ENCODE measurements at places on chromosomes 4 and X.

GRCh38 chr4:32689518-32689917, 1969.3 kb downstream of the PCDH7 start:
- no peak for DNase-seq

GRCh38 chr4:17545374-17546140, 30.6 kb downstream of the CLRN2 start:
- DNase-seq = no peak

DNA sequence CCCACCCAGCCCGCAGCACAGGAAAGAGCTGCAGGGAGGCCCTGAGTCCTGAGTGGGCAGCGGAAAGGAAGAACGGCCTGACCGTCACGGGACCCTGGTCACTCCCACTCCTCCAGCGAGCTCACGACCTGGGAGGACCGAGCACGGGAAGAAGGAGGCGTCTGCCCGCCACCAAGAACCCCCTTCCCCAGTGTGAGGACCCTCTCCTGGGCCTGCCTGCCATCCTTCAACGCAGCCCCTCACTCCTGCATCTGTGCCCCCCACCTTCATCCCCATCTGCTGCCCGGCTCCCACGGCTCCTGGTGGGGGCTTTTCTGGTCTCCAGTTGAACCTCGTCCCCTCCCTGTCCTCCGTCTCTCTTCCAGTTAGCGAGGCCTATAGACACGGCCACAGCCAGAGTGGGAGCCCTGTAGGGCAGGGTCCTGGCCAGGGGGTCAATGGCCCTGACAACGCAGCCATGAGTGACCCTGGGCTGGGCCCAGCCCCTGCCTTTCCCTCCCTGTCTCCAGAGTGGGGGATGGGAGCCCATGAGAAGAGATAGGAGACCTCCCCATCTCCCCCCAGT, 41.3 kb upstream of the MXD4 start:
- no peak for DNase-seq

DNA sequence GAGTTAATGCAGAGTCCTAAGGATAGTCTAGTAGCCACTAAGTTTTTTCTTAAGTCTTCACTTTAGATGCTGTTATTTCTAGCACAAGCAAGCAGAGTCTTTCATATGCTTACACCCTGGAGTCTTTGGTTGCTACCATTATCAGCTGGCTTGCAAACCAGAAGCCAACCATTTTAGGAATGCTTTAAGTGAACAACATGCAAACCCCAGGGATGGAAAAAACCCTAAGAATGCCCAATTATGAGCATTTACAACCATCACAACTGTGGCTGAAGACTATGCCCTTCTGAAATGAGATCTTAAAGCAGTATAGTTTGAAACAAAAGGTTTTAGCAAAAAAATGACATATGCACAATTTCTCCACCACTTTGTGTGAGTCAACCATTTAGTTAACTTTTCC, 6.6 kb downstream of the MID1IP1 start:
- no peak for DNase-seq

GRCh38 chrX:48043056-48043455, 28.4 kb downstream of the ZNF630 start:
- peak; percentile 50 for DNase-seq

DNA sequence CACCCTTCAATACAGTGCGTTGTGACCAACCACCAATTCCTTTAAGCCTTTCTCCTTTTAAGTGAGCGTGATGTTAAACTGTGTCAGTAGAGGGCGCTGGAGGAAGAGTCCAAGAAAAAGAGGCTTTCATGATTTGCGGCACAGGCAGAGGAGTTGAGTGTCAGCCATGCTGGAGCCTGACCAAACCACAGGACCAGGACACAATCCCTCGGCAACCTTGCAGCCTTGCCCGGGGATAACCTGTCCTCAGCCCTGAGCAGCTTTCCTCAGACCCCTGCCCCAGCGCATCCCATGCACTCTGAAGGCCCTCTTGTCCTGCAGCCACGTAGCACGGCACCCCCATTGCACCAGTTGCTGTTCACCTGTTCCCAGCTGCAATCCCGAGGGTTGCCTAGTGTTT, 53.5 kb upstream of the SMIM31 start:
- peak; percentile 72 for DNase-seq

DNA sequence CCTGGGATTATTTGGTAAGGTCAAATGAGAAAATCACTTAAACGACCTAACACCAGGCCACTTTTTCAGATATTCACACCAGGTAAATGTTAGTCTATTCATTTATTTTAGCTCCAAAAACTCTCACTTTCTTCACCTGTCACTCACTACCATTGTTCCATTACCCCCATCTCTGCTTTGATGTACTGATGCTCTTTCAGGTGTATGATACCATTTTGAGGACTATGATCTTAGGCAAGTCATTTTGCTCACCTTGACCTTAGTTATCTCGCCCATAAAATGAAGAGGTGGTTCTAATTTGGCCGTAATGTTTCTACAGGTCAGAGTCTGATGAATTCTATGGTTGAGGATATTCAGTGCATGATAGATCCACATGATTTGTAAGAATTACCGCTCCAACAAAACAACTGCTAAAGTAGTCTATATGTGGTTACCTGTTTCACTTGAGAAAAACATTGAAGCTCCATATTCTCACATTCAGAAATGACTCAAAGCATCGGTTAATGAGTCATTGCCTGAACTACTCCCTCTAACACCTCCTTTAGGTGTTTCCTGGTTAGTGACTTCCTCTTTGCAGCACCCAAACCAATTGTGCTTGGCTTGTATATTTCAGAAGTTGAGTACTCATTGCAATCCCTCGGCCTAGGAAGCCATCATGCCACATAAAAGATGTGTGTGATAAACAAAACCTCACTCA, 4.5 kb downstream of the DTHD1 start:
- DNase-seq = no peak

DNA sequence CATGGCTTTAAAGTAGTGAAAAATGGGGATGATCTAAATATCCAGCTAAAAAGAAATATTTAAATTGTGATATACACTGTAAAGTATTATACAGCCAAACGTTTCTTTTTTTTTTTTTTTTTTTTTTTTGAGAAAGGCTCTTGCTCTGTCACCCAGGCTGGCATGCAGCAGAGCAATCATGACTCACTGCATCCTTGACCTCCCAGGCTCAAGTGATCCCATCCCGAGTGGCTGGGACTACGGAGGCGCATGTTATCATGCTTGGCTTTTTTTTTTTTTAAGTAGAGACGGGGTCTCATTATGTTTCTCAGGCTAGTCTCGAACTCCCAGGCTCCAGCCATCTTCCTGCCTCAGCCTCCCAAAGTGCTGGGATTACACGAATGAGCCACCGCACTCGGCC, 17.1 kb downstream of the SMIM14 start:
- DNase-seq = peak; percentile 54

GRCh38 chr4:657338-657833, 16.7 kb downstream of the ATP5ME start:
- DNase-seq = no peak

- no peak for DNase-seq
These were observed 176.7 kb downstream of the PDGFC start for GRCh38 chr4:156794863-156795262.

- DNase-seq = peak; percentile 20
These were observed 50.9 kb upstream of the CPLX1 start for GRCh38 chr4:876780-877179.

DNA sequence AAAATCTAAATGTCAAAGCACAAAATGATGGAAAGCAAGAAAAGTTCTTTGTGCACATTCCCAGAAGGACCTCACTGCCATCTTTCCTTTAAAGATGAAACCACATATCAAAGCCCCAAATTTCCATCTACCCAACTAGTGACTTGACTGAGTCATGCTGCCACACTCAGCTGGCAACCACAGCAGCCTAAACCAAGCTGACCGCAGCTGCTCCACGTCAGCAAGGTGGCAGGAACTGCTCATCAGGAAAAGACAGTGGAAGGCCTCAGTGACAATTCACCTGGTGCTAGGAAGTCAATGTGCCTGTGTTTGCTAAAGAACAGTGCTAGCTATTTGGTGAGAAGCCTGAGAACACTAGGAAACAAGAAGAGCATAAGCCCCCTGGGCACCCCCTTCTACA, 26.1 kb downstream of the ACOX3 start:
- DNase-seq = no peak

- DNase-seq = no peak
These were observed 134.5 kb downstream of the FAM53A start for GRCh38 chr4:1549638-1550035.

GRCh38 chr4:10694151-10694827, 9.7 kb upstream of the CLNK start:
- DNase-seq = no peak

- no peak for DNase-seq
These were observed 167.3 kb upstream of the SPRY1 start for GRCh38 chr4:123229286-123229685.

GRCh38 chr4:62274782-62275181, 1074.7 kb downstream of the ADGRL3 start:
- DNase-seq = no peak

DNA sequence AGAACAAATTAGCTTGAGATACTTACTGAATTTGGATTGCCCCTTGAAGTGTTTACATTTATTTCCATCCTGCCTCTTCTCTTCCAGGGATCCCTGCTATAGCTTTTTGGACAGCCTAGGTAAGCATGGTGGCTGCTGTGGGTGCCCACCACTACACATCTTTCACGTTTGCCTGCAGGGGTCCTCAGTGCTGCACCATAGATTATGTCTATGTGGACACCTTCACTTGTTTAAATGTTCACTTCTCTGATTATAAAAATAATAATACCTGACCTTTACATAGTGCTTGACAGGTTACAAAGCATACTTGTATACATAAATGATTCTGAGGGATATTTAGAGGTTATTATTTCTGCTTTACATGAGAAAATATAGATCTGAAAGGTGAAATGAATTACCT, 67.9 kb upstream of the SLC4A4 start:
- peak; percentile 11 for DNase-seq

DNA sequence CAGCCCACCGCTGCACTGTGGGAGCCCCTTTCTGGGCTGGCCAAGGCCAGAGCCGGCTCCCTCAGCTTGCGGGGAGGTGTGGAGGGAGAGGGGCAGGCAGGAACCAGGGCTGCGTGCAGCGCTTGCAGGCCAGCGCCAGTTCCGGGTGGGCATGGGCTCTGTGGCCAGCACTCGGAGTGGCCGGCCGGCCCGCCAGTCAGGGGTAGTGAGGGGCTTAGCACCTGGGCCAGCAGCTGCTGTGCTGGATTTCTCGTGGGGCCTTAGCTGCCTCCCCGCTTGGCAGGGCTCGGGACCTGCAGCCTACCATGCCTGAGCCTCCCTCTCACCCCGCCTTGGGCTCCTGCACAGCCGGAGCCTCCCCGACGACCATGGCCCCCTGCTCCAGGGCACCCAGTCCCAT, 45.2 kb downstream of the RXFP1 start:
- DNase-seq = no peak

DNA sequence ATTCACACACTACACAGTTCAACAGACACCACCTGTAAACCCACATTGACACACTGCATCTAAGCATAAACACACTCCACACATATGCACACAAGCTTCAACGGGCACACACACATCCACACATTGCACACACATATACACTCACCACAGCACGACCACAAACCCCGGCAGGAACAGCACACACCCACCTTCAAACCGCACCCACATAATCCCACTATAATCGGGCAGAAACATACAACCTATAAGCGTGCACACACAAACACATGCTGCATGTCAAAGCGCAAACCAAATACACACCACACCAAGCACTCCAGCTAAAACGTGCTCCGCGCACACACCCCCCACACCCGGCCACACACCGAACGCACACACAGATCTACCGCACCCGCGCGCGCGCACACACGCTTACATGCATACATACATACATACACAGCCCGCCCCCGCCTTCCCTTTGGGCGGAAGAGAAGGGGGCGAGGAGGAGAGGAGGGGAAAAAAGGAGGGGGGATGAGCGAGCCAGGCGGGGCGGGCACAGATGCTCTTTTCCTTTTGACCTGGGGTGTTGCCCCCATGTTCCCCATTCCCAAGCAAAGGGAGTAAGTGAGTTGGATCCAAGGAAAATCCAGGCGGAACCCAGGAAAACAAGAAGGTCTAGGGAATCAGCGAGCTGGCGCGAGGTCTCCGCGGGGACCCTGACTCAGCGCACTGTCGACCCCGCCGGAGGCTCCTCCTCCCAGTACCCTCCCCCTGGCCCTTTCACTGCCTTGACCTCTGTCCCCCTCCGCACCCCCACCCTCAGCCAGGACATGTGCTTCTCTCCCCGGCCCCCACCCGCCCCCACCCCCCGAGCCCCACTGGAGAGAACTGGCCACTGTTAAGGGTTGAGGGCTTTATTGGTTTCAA, 9.9 kb downstream of the ARHGAP36 start:
- peak; percentile 39 for DNase-seq

DNA sequence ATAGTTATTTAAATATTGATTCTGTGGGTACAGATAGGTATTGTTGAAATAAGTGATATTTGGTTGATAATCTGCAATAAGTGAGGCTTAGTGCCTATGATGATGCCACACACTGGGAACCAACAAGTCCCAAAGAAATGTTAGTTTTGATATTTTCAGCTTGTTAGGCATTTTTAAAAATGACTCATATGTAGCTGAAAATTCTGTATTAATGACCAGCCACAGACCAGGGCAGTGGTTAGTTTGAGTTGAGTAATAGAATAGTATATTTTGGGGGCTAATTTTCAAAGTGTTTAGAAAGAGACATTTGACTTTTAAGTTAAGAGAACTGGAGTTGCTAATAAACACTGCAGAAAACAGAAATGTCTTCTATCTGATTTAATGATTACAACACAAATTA, 9.4 kb downstream of the INTU start:
- no peak for DNase-seq

GRCh38 chrX:74085642-74086236, 218.2 kb upstream of the ZCCHC13 start:
- no peak for DNase-seq

- no peak for DNase-seq
These were observed 77.0 kb upstream of the C4orf50 start for GRCh38 chr4:6095023-6095752.

- DNase-seq = no peak
These were observed 4.4 kb upstream of the CPZ start for GRCh38 chr4:8588196-8588470.

GRCh38 chr4:47473141-47473750, 9.7 kb upstream of the COMMD8 start:
- DNase-seq = no peak

DNA sequence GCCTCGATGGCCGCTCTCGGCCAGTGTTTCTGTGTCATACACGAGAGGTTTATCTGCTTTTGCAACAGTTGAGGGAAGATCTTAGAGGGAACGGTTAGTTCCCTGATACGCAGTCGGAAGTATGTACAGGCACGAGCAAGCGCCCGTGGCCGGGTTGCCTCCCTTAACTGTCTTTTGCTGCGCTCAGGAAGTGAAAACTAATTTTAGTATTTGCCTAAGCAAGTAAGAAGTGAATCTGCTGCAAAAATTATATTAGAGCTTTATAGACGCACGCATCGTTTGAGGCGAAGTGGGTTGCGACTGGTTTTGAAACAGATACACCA, 695 bp downstream of the MTM1 start:
- DNase-seq = no peak

- peak; percentile 86 for DNase-seq
These were observed 2.2 kb upstream of the SFRP2 start for GRCh38 chr4:153790962-153791551.
